ENCODE measurements at places on chromosomes 6 and 20. TPM values are rescaled to one million over a fixed set of nuclear protein-coding genes. Genes with fewer than 3 reads are reported as not detected.

The HUS1B gene
- total RNA-seq = 1.5 TPM

The PRSS35 gene
- total RNA-seq = 0.69 TPM

The HLA-DQA2 gene
- not detected for total RNA-seq

The FHL5 gene
- not detected for total RNA-seq

The SNX9 gene
- 24.2 TPM for total RNA-seq

The SLC22A2 gene
- total RNA-seq = not detected

The MCHR2 gene
- total RNA-seq = not detected

The EPB41L1 gene
- 19.8 TPM for total RNA-seq

The ENPP5 gene
- total RNA-seq = not detected

The NRN1 gene
- total RNA-seq = not detected

The HSD17B8 gene
- 5.6 TPM for total RNA-seq

The GPR6 gene
- not detected for total RNA-seq

The LPA gene
- total RNA-seq = not detected

The CNR1 gene
- not detected for total RNA-seq

The MACROD2 gene
- total RNA-seq = 1.2 TPM

The WFDC12 gene
- total RNA-seq = not detected

The PNRC1 gene
- 10.8 TPM for total RNA-seq

The NEDD9 gene
- total RNA-seq = 0.33 TPM

The TREM2 gene
- 1.5 TPM for total RNA-seq

The RMND1 gene
- 33.3 TPM for total RNA-seq

The PCMT1 gene
- 132 TPM for total RNA-seq

The RNF8 gene
- total RNA-seq = 23.8 TPM

The TSPO2 gene
- total RNA-seq = 0.34 TPM

The MRPS10 gene
- total RNA-seq = 76.1 TPM

The ADGRF1 gene
- not detected for total RNA-seq

The COX4I2 gene
- total RNA-seq = not detected

The ELOVL5 gene
- 37.3 TPM for total RNA-seq

The TBC1D22B gene
- total RNA-seq = 8.3 TPM

The PCSK2 gene
- total RNA-seq = not detected

The NRSN1 gene
- total RNA-seq = not detected

The HBS1L gene
- total RNA-seq = 102 TPM

The HLA-DOB gene
- 0.13 TPM for total RNA-seq

The TULP1 gene
- not detected for total RNA-seq

The FAXC gene
- 5.9 TPM for total RNA-seq

The HLA-DRA gene
- 0.61 TPM for total RNA-seq

The DNAAF9 gene
- total RNA-seq = 3.0 TPM

The CSNK2B gene
- total RNA-seq = 272 TPM

The TSBP1 gene
- total RNA-seq = not detected

The SLC35F1 gene
- 0.05 TPM for total RNA-seq

The PPIL6 gene
- not detected for total RNA-seq

The JAG1 gene
- total RNA-seq = 43.6 TPM

The SEMG1 gene
- total RNA-seq = not detected

The CAPN11 gene
- total RNA-seq = not detected

The DHX35 gene
- total RNA-seq = 9.8 TPM

The LRFN2 gene
- not detected for total RNA-seq

The LHFPL5 gene
- total RNA-seq = not detected

The EYA2 gene
- total RNA-seq = not detected

The SRXN1 gene
- 81.3 TPM for total RNA-seq

The C6orf58 gene
- total RNA-seq = 0.10 TPM

All from HT1080 (cell line).